ENCODE measurements at places on chromosomes 4 and X.

DNA sequence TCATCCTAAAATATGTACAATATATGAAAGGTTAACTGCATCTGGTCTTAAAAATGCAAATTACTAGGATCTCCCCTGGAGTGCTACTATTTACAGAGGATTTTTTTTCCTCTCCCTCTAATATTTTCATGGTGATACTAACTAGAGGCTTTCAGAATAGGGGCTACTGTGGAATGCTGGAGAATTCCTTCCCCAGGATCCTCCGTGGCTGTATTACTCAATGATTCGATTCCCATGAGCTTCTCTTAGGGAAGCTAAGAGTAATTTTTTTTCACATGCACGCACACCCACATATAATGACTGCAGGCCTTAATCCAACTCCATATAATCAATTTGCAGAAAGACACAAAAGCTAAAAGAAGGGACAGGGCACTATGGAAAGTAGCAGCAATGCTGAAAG is 184.7 kb downstream of the ARHGAP6 start:
- DNase-seq = no peak

GRCh38 chr4:85557016-85557901 is 82.3 kb downstream of the ARHGAP24 start:
- DNase-seq = no peak

DNA sequence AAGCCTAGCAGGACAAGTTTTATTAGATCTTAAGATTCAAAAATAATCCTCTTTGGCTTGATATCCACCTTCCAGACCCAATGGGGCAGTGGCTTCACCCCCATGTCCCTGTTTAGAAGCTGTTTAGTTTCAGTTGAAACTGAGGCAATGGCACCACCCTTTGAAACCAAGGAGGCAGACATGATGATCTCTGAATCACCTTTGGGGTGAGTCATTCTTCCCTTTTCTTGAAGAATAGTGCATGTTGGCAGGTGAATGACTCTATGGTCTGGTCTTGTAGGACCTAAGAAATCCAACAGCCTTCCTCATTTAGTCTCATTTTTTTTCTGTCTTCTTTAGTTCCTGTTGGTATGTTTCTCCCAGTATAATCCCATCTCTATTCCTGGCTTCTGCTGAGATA is 29.5 kb upstream of the BMP15 start:
- DNase-seq = no peak

DNA sequence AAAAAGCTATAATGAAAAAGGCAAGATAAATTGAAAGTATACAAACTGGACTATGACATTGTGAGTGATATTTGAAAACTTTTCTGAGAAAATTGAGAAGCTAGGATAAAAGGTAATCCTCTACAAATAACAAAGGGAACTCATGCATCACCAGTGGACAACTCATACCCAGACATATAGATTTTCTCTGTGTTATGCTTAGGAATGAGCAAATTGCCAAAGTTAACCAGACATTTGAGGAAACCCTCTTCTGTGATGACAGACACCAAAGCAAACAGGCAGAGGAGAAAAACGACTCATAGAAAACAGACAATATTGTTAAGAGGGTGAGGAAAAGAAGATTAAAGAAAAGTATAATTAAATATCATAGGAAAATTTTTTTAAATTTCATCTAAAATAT is 186.5 kb downstream of the MAB21L2 start:
- DNase-seq = no peak

GRCh38 chr4:176999935-177000543 is 207.3 kb upstream of the VEGFC start:
- DNase-seq = no peak

DNA sequence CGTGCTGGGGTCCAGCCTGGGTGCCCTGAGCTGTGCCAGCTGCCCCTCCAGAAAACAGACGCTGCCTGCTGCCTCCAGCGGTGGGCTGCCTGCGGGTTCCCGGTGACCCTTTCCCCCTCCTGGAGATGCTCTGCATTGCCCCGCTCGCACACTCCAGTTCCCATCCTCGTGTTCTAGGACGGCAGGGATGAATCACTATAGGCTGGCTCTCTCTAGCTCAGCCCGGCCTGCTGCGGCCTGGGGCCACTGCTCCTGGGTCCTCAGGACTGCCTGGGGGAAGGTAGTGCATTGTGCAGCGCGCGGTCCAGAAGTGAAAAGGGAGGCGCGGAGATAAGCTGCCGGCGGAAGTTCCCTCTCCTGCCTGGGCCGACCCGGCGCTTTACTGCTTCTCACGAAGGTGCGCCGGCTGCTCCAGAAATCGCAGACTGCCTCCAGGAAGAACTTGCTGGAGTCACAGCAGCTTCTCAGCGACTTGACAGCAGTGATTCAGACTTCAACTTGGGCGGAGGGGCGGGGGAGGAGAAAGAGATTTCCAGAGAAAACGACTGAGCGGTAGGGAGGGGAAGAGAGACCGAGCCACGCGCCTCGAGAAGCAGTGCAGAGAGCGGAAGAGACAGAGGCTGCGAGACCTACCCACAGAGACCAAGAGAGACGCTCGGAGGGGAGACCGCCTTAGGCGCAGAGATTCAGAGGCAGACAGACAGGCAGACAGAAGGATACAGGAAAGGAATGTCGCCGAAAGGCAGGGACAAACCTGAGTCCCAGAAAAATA is 6.7 kb upstream of the MSX1 start:
- DNase-seq = no peak

DNA sequence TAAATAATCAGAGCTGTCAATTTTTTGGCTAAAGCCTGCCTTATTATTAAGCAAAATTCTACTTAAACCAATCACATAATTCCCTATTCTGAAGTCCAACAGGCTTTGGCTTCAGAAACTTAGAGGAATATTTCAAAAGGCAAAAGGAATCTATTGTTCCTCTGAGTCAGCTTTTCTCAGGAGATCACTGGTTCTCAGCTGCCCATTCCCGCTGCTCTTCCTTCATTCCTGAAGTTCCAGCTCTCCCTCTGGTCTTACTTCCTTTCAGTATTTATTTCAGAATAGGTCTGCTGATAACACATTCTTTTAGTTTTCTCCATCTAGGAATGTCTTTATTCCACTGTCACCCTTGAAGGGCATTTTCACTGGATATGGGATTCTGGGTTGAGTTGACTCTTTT is 133.7 kb downstream of the SOWAHB start:
- no peak for DNase-seq

- DNase-seq = no peak
Observed at GRCh38 chr4:182765987-182766856, 151.0 kb downstream of the DCTD start.

DNA sequence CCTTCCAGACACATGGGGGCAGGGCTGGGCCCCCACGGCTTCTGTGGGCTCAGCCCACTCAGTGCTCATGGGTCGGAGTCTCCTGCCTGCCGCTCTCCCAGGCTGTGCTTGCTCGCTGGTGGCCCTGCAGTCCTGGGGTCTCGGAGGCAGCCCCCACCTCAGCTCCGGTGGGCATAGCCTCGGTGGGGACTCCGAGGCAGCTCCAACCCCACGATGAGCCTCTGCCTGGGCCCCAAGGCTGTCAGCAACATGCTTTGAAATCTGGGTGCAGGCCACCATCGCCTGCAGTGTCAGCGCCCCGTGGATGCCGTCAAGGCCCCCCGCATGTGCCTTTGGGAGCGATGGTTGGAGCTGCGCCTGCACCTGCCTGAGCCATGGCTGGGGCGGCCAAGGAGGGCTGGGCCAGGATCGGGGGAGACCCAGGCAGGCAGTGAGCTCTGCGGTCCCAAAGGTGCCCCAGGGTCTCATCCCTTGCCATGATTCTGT is 30.2 kb upstream of the SPON2 start:
- no peak for DNase-seq

DNA sequence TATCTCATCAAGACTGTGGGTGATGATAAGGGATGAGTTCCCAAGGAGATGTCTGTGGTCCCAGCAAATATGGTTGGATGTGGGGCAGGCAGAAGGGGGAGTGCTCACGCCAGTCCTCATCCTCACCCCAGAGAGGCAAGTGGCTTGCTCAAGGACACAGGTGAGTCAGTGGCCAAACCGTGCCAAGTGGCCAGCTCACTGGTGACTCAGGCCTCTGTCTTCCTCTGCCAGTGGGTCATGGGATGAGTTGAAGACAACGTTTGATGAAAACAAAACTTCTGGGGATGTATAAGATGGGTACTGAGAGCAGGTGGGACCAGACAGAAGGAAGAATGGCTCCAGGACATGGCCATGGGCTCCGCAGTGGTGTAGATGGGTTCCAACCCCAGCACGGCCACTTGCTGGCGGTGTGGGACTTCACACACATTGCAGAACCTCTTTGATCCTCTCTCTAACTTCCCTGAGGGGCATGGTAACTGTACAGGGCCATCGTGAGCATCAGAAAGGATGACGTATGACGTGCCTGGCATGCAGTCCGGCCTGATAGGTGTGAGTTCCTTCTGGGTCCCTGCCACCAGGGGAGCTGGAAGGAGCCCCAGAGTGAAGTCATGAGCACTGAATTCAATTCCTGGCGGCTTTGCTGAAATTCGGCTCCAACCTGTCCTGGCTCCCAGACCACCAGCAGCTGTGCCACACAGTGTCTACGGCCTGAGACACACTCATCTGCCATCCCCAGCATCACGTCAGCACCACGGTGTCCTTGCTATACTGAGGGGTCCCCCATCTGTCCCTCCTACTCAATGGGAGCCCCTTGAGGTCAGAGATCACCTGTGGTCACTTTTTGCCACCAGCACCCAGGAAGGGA is 41.3 kb upstream of the GPR78 start:
- DNase-seq = no peak

- DNase-seq = no peak
Observed at GRCh38 chrX:150217609-150218008, 145.5 kb upstream of the MAMLD1 start.

DNA sequence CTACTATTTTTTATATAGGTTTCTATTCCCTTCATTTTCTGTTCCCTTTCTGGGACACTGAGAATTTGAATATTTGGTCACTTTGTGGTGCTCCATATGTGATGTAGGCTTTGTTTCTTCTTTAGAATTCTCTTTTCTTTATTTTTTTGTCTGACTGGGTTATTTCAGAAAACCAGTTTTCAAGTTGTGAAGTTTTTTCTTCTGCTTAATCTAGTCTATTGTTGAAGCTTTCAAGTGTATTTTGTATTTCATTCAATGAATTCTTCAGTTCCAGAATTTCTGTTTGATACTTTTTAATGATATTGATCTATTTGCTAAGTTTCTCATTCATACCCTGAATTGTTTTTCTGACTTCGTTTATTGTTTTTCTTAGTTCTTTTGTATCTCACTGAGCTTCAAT is 96.2 kb upstream of the HAND2 start:
- no peak for DNase-seq

- DNase-seq = no peak
Observed at GRCh38 chr4:189341881-189342280, 598.8 kb upstream of the FRG1 start.

GRCh38 chr4:37749398-37749988 is 63.3 kb upstream of the RELL1 start:
- DNase-seq = no peak

DNA sequence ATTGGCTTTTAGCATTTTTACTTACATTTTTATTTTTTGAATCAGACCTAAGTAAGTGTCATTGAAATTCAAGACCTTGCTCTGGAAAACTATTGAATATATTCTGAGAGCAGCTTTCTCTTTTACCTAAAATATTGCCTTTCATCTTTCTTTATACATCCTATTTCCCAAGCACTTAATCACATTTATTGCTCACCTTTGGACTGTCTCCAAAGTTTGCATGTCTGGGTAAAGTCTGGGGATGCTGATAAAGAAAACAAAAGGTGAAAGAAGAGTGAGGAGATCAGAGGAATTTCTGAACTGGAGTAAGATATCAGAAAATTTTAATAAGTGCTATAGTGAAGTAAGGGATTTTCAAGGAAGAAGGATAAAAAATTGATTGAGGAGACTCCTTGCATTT is 308.5 kb upstream of the AADAT start:
- no peak for DNase-seq

GRCh38 chr4:110620691-110621327 is 2.1 kb downstream of the PITX2 start:
- no peak for DNase-seq

DNA sequence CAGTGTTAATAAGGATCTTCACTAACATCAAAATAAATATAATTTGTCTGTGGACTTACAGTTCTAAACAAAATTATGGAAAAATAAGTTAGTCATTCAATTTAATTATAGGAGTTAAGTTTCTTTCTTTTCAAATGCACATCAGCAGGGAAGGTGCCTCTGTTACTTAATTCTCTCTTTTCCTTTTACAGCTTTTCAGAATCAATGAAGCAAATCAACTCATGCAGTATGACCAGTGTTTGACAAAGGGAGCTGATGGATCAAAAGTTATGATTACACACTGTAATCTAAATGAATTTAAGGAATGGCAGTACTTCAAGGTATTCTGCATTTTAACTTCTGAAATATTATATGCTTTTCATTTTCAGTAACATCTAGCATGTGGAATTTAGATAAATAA is 15.9 kb downstream of the HMGB2 start:
- DNase-seq = no peak

- DNase-seq = no peak
Observed at GRCh38 chrX:129933700-129934099, 27.7 kb downstream of the UTP14A start.

DNA sequence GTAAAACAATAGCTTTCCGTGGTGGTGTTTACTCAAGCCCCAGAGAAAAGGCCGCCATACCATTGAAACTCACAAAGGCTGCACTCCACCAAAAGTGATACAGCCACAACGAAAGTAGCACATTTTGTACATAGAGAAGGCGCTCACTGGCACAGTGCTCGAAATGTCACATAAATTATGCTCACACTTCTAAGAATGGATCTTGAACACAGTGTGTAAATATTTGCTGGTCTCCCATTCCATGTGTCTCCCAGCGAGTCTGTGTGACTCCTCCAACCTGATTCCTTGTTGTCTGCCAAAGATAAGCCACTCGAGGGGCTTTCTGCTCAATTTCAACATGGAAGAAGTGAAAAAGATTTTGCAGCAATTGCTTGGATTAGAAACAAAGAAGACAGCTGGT is 234.0 kb upstream of the VCX3A start:
- DNase-seq = no peak

DNA sequence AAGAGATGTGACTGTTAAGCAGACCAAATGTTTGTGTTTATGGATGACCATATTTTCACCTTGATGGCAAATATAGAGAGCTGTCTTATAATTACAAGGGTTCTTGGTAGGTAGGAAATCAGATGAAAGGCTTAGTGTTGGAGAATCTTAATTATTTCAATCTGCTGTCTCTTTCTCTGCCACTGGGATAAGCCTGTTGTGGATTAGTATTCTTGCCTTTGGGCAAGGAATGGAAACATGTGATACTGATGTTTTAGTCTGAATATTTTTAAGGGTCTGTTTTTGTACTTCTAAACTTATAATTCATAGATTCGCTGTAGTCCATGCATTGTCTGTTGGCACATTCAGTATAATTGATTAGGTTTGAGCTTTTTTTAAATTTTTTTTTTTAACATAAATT is 23.7 kb upstream of the NUDT6 start:
- no peak for DNase-seq

DNA sequence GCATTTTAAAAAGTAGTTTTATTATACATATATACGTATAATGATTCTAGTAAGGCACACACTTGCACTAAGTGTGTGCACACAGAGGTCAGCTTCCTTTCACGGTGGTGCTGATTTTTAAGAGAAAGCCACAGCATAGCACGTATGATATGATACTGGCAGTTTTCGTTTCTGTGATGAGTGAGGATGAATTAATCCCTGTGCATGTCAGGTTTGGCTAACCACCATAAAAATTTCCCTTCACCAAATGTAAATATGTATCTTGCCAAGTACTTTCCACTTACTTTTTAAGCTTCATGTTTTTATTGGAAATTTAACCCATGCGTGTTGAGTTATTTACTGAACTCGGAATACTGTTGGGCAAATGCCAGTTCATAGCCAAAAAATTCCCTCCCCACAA is 84.6 kb downstream of the SYNPO2 start:
- no peak for DNase-seq

GRCh38 chrX:58025979-58026378 is 115.7 kb upstream of the ZXDA start:
- peak; percentile 7 for DNase-seq

Data from NCI-H524 treated with DMSO at 0.1 percent for 48 hours (cell line).